ENCODE measurements at places on chromosomes 7 and 10. TPM values are rescaled to one million over a fixed set of nuclear protein-coding genes. Genes with fewer than 3 reads are reported as not detected.

Gene ARHGEF35
- total RNA-seq, result 2.9 TPM

Gene ERVW-1
- total RNA-seq, result not detected

Gene H2BK1
- total RNA-seq, result not detected

Gene OSBPL3
- 1.8 TPM for total RNA-seq

Gene OPN1SW
- total RNA-seq, result not detected

Gene SPDYE8
- not detected for total RNA-seq

Gene AQP1
- total RNA-seq, result 114 TPM

Gene BRAF
- total RNA-seq, result 52.8 TPM

Gene PSPH
- 7.6 TPM for total RNA-seq

Gene PPP1R3C
- total RNA-seq, result 33.9 TPM

Gene LRRD1
- not detected for total RNA-seq

Gene CPN1
- not detected for total RNA-seq

Gene MSMB
- total RNA-seq, result not detected

Gene CHRM2
- 121 TPM for total RNA-seq

Gene HMX2
- not detected for total RNA-seq

Gene NUDT13
- total RNA-seq, result 3.7 TPM

Gene SUN3
- not detected for total RNA-seq

Gene PPIF
- total RNA-seq, result 29.1 TPM

Gene ARMH3
- total RNA-seq, result 23.2 TPM

Gene TUBAL3
- not detected for total RNA-seq

Gene PNLIPRP2
- not detected for total RNA-seq

Gene SPAM1
- total RNA-seq, result not detected

Gene ZNF239
- 5.5 TPM for total RNA-seq

Gene ZC3HAV1L
- 27.7 TPM for total RNA-seq

Gene MNX1
- total RNA-seq, result not detected

Gene HKDC1
- total RNA-seq, result not detected

Gene HIPK2
- 7.8 TPM for total RNA-seq

Gene CTTNBP2
- total RNA-seq, result 4.9 TPM

Gene SPDYE6
- not detected for total RNA-seq

Gene SEMA3E
- 7.8 TPM for total RNA-seq

Gene WASL
- 32.4 TPM for total RNA-seq

Gene CACUL1
- 50.7 TPM for total RNA-seq

Gene SPDYE1
- total RNA-seq, result not detected

Gene GDF2
- not detected for total RNA-seq

Gene COL28A1
- total RNA-seq, result 25.5 TPM

Gene STEAP1B
- 2.1 TPM for total RNA-seq

Gene TMEM196
- not detected for total RNA-seq

Gene RTKN2
- not detected for total RNA-seq

Gene CHST3
- total RNA-seq, result 15.0 TPM

Gene EVX1
- not detected for total RNA-seq

Gene DRGX
- total RNA-seq, result not detected

Gene VPS41
- 34.8 TPM for total RNA-seq

Gene EBLN1
- not detected for total RNA-seq

Gene STOX1
- 2.0 TPM for total RNA-seq

Gene NEUROD6
- not detected for total RNA-seq

Gene AEBP1
- 182 TPM for total RNA-seq

Gene PIP4K2A
- total RNA-seq, result 16.6 TPM

Gene PLAU
- 3.8 TPM for total RNA-seq

Gene GIGYF1
- 47.1 TPM for total RNA-seq

Gene TFPI2
- 5.0 TPM for total RNA-seq

Gene ACSL5
- 9.4 TPM for total RNA-seq

Gene SMIM30
- 46.2 TPM for total RNA-seq

Gene TBXAS1
- 28.2 TPM for total RNA-seq
